ENCODE measurements at places on chromosomes 1 and 21. TPM values are rescaled to one million over a fixed set of nuclear protein-coding genes. Genes with fewer than 3 reads are reported as not detected.

LCE1F gene
- total RNA-seq, result not detected

CRYZL1 gene
- total RNA-seq, result 38.1 TPM

CCDC185 gene
- not detected for total RNA-seq

CNKSR1 gene
- 5.0 TPM for total RNA-seq

VPS13D gene
- total RNA-seq, result 31.4 TPM

ZBTB7B gene
- total RNA-seq, result 119 TPM

MNDA gene
- total RNA-seq, result not detected

NES gene
- not detected for total RNA-seq

ITLN2 gene
- total RNA-seq, result not detected

OR2AK2 gene
- total RNA-seq, result not detected

KCNA3 gene
- 84.1 TPM for total RNA-seq

PLEKHG5 gene
- total RNA-seq, result 3.6 TPM

LEMD1 gene
- total RNA-seq, result not detected

LIN28A gene
- not detected for total RNA-seq

RAB42 gene
- not detected for total RNA-seq

Measured in activated naive CD4-positive, alpha-beta T cell treated with anti-CD3 and anti-CD28 coated beads, Interleukin-2, amount 10 ng/mL, durations not matched to agents 5 hours and 36 hours (primary cell).